Type B pancreatic cell (in vitro differentiated cells): ENCODE measurements at places on chromosomes 16 and 17.

DNA sequence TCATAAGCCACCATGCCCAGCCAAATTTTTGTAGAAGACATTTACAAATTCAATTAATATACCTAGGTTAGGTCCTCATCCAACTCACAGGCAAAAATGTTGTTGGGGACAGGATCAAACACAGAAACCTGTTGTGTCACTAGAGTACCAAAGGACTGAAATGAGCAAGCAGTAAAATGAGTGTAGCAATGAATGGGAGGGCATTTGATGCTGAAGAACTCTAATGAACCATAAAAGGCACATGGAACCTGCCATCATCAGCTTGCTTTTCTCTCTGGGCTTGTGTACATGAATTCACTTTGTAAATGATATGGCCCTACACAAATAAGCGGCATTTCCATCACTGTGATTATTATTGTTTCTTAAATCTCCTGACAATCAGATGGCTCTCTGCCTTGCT lies 17.8 kb downstream of the USP31 start:
- DNase-seq = no peak

- DNase-seq = no peak
These were observed 156.3 kb upstream of the ZKSCAN2 start for GRCh38 chr16:25413975-25414374.

- no peak for DNase-seq
These were observed 90.5 kb downstream of the RGS9 start for GRCh38 chr17:65227637-65228036.

DNA sequence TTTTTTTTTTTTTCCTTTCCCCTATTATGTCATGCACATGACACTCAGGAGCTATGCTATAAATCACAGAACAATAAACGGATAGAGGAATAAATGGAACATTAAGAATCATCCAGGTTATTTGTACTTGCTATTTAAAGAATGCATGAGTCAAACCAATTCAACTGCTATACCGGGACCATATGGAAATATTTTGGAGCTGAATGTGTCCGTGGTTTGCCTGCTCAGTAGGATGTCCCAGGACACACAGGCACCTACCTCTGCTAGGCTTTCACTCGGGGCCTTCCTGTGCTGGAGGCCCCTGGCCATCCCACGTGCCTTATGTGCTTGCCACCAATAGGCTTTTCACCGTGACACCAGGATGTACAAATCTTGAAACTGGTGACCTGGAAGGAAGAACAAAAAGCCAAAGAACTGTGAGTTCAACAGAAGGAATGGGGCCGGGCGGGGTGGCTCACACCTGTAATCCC lies 15.3 kb upstream of the SEC14L1 start:
- DNase-seq = no peak

DNA sequence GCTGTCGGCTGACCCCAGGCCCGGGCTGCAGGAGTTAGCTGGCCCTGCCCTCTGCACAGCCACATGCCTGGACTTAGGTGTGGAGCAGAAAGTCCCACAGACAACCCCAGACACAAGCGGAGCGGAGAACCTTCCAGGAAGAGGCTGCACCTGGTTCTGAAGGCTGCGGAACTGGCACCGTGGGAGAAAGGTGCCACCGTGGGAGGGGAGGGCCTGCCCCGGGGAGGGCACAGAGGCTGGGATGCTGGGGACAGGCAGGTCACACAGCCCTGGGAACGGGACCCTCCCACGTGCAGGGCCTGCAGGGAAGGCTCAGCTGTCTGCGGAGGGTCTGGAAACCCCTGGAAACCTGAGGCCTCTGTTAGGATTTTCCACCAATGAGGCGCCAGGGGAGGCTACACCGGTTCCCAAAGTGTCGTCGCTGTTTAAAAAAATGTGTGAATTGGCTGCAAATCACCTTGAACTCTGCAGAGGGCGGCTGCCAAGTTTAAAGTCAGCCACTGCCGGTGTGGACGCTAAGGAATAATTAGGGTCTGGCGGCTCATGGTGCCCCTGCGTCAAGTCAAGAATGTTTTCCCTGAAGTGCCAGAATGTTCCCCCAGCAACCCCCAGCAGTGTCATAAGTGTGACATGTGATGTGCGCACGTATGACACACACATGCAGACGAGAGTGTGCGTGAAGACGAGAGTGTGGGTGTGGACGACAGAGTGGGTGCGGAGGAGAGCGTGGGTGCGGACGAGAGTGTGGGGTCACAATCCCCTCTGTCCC lies 50.9 kb upstream of the PABPN1L start:
- DNase-seq = no peak

GRCh38 chr16:77190190-77190477 lies 856 bp upstream of the MON1B start:
- no peak for DNase-seq

DNA sequence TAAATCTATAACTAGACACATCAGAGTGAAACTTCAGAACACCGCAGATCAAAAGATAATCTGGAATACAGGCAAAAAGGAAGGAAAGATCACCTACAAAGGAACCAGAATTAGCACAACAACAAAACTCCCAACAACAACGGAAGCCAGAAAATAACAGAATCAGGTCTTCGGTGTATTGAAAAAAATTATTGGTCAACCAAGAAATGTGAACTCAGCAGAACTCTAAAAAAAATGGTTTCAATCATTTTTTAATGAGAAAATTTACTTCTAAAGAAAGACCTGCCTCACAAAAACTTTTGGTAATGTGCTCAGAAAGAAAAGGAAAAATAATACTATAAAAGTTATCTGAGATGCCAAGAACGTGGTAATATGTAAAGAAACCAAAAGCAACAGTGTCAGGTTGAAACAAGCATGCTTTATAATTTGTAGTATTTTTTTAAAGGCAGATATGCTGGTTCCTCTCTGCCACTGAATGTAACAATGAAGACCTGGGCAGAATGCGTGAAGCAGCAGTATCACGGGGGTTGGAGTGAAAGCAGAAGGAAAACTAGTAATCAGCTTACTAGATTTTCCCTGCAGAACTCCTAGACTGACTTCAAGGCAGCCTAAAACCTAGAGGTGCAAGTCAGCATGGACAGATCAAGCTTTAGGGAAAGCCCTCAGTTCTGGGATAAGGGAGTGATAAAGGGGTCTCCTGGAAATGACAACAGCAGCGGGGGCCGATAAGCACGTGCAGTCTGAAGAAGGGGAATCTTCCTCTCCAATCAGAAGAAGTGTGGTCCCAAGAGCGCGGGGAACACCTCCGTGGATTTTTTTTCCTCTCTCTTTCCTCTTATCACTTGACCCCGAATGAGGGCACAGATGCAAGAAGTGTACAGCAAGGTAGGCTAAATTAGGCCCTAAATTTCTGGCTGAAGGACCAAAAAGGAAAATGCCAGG lies 80.9 kb upstream of the TEKT1 start:
- no peak for DNase-seq

DNA sequence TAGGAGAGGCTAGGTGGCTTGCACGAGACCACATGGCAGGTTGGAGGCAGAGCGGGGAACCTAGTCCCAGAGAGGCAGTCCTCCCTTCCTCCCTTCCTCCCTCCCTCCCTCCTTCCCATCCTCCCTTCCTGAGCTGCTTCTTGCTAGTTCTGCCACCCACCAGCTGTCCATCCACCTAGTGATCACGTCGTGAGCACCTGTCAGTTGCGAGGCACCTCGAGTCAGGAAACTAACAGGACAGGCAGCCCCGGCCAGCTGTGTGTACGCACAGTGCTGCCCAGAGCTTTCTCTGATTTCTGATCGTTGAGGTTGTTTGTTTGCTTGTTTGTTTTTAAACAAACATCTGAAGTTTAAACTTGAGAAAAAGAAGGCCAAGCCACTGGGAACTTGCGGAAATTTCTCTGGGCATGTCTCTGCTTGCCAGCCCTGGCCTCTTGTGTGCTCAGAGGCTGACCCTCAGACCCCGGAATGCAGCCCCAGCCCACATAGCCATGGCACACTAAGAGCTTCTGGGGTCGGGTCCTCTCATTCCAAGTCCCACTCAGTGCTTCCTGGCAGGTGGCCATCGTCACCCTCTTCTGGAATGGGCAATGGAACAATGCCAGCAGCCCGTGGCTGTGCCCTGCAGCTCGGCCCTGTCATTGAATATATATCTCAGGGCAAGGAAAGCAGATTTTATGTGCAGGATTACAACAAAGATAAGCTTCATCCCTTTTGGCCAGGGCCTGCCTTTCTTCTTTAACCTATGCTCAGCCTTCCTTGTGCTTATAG lies 174.0 kb downstream of the KATNIP start:
- DNase-seq = no peak

- no peak for DNase-seq
These were observed 2.2 kb downstream of the JUP start for GRCh38 chr17:41784207-41784744.

- DNase-seq = no peak
These were observed 19.2 kb downstream of the KDM8 start for GRCh38 chr16:27222249-27223225.

DNA sequence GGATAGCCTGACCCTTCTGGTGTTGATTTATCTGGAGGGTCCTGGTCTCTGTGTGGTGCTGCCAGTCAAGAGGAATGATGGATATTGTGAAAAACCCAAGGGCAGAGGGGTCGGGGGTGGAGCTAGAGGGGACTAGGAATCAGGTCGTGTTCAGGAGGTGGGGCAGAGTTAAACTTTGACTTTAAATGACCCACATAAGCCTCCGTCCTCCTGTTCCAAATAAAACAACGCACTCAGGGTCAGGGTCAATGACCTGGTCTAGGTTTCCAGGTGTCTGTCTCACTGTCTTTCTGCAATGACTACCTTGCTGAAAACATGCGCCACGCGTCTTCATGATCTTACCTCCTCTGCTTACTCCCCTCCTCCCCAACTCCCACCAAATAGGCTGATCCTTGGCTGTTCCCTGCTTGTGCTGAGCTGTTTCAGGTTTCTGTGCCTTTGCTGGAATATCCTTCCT lies 14.7 kb downstream of the AOC3 start:
- DNase-seq = no peak

DNA sequence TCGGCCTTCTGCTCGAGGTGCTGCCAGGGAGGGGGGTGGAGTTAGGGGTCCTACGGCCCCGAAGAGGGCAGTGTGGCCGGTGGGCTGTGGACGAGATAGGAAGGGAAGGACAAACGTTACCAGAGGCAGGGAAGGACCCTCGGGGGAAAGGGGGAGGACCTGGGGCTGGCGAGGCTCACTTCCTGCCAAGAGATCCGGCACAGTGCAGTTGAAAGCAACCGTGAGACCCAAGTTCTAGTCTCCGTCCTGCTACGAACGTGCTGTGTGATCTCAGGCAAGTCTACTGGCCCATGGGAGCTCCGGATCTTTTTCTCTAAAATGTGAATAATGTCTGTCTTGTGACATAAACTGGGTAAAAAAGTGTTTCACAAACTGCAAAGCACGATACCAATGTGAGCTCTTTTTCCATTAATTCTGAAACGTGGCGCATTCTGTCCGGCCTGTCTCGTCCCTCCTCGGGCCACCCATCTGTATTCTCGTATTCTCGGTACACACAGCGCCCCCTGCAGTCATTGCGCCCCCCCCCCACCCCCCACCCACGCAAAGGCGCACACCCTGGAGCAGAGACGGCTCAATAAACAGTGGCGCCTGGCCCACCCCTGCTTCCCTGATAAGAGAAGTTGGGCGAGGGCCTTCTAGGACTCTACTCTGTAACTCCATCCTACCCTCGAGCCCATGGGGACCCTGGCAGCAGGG lies 8.8 kb downstream of the CYGB start:
- DNase-seq = no peak

DNA sequence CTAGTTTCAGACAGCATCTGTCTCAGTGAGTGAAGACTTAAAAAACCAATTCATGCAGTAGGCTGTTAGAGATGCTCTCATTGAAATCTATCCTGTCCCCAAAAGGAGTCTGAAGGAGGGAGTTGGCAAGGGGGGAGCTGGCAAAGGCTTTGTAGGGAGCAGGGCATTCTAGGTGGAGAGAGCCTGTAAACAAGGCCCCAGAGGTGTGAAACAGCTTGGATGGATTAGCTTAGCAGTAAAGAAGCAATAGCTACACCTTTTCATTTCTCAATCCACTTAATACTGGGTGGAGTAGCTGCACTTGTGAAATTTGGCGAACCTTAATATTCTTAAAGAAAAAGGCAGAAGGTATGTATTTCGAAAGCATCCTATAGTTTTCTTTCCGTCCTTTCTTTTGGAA lies 61.8 kb downstream of the KSR1 start:
- DNase-seq = no peak

GRCh38 chr17:45222289-45222995 lies 757 bp downstream of the FMNL1 start:
- DNase-seq = no peak
